Stimulated activated CD8-positive, alpha-beta memory T cell treated with anti-CD3 and anti-CD28 coated beads, Interleukin-4, amount 100 ng/mL, for 1 hour (primary cell): ENCODE measurements at places on chromosomes 7 and 10.

GRCh38 chr7:87875151-87876039 is 765 bp downstream of the SLC25A40 start:
- DNase-seq: no peak

DNA sequence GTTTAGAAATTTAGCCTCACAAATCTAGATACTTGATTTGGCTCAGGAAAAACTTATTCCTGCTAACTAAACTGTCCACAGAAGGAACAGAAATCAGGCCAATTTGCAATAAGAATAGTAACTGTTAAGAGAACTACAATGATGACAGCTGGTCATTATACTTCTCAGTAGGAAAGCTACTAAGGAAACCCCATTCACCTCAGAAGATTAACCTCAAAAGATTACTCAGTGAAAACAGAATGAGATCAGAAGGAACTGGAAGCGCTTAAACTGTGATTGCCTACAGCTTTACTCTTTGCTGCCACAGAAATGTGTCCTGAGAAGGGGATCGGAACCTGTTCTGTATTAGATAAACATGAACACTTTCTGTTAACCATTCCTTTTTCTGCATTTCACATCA is 24.3 kb upstream of the DNAJB12 start:
- no peak for DNase-seq

- no peak for DNase-seq
These were observed 164.4 kb upstream of the PPP2R2D start for GRCh38 chr10:131736321-131736980.

DNA sequence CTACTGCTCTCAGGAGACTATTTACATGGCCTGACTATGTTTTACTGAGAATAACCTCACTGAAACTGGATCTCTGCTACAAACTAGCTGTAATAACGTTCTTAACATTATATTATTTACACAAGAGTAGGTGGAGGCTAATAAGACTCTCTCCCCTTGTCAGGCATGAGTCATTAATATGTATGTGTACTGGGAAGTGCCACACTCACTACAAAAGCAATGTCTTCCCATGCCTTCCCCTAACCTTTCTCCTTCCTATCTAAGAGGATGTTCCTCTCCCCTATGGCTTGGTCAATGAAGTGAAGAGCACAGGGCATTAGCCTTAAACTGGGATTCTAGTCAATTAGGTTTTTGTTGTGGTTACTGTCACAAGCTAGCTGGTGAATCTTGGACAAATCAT is 147.9 kb downstream of the DGKB start:
- DNase-seq: no peak

DNA sequence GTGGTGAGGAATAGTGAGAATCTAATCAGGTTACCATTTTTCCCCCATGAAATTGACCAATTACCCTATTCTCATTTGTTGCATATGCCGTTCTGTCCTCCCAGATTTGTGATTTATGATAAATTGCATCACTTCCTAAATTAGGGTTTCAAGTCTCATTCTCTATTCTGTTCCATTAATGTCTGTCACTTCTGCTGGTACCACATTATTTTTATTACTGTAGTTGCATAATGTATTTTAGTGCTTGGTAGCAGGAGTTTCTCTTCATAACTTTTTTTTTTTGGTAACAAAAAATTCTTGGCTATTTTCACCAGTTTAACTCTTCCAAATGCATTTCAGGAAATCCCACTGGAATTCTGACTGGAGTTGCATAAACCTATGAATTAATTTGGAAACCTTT is 44.0 kb upstream of the FAM133B start:
- no peak for DNase-seq

GRCh38 chr10:133196221-133196915 is 33.6 kb upstream of the UTF1 start:
- no peak for DNase-seq

DNA sequence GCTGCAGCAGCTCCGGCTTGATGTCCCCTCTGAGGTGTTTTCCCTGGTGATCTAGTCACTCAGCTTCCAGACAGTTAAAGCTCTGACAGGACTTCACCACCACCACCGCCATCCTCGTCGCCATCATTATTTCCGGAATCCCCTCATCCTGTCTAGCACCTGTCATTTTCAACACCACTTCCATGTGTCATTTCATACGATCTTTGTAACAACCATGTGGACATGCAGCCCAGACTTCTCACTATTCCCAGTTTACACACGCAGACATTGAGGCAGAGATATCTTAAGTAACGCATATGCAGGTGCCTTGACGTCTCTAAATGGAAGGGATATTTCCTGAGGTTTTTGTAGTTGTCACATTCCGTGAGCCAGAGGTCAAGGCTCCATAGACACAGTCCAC is 530.6 kb upstream of the FOXK1 start:
- DNase-seq: no peak

DNA sequence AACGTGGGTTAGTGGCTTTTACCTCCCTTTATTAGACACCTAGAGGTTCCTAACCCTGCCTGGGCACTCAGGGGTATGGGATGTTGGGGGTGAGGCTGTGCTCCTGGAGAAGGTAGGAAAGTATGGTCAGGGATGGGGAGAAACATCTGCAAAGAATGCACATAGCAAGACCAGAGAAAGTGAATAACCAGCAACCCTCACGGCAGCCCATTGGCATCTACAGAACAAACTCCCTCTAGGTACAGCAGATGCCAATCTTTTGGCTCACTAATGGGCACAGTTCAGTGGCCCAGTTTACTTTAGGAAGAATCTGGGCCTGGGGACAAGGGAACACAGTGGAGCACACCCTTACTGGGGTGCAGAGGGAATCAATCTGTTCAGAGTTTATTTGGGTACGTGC is 143.9 kb downstream of the JAZF1 start:
- no peak for DNase-seq

GRCh38 chr7:38773430-38773829 is 135.6 kb downstream of the VPS41 start:
- no peak for DNase-seq

DNA sequence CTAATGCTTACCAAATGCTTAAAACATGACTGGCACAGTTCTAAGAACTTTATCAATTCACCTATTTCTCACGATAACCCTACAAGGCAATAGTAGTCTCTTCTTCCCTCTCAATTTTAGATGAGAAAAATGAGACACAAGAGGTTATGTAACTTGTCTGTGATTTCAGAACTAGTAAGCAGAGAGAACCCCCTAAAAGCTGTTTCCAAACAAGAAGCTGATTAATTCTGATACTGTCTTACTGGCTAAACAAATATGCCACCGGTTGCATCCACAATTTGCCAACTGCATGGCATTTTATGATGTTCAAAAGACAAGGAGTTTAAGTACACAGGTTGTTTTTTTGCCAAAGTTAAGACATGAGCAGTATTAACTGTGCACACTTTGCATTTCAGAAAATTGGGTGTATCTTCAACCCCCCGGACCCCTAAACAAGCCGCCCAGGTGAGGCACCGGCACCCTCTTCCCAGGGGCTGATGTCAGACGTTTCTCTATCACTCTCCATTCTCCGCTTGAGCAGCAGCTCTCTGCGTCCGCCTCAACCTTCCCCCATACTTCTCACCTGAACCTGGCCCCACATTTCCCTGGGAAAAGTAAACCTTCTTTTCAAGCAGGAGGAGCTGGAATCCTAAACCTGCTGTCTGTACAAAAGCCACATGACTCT is 21.7 kb downstream of the RSU1 start:
- DNase-seq: no peak

GRCh38 chr7:13731643-13732042 is 257.8 kb downstream of the ETV1 start:
- no peak for DNase-seq

GRCh38 chr7:78704504-78704903 is 749.0 kb downstream of the MAGI2 start:
- no peak for DNase-seq

- no peak for DNase-seq
These were observed 166.2 kb downstream of the AVL9 start for GRCh38 chr7:32661501-32661900.

DNA sequence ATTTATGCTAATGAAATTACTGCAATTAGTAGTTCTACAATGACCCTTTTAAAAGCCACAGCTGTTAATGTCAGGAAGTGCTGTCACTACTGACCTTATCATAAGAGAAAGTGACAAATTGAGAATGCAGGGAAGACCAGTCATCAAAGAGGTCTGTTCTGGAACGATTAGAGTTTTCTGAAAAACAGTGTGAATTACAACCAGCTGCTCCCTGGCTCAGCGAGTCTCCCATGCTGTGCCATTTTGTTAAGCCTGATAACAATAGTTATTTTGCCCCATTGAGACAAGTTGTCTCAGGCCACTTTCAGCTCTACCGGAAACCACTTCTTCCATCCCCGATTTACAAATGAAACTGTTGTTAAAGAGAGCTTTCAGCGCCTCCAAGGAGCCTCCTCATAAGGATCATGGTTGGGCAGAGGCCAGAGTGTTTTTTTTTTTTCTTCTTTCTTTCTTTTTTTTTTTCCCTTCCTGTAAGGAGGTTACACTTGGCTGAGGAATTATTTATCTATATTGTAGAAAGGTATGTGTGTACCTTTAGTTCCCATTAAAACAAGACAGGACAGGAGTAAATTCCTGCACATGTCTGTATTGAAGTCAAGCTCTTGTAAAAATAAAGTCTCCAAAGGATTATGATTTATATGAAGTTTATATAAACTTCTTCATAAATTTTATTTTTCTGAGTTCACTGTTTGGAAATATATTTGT is 173.6 kb downstream of the CDCA7L start:
- DNase-seq: no peak

DNA sequence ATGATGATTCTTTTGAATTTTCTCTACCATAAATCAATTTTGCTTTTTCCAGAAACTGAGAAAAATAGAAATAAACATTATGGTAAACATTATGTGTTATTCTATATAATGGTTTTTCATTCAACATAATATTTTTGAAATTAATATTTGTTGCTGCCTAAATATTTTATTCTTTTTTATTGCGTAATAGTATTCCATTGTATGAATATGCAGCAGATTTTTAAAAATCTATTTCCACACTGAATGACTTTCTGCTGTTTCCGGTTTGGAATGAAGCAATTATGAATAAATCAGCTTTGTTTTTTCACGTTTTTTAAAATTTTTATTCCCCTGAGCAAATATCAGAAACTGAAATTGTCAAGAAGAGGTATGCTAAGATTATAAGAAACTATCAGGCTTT is 335.2 kb upstream of the KCND2 start:
- no peak for DNase-seq

DNA sequence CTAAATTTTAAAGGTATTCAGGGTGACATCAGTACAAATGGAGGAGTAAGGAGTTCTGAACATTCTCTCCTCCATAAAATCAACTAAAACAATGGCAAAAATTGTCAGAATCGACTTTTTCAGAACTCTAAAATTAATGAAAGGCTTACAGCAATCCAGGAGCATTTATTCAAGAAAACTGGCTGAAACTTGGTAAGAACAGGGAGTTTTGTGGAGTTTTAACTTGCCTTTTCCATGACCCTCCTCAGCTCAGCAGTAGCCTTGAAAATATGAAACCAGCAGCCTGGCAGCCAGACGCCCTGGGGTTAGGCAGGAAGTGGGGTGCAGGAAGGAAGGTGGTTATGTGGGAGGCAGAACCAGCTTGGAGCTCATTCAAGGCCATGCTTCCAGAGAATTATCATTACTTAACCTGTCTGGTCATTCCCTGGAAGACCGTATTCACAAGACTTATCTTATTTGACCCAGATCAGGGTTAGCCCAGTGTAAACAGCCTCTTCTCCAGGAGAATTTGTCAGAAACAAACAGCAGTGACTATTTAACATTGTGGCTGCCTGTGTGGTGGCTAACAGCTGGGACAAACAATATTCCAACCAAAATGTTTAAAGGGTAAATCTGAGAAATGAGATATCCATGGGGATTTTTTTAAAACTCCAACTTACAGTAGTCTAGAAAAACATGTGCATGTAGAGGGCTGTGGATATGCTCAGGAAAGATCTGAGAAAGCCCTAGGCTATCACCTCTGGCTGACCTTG is 75.7 kb upstream of the MACROH2A2 start:
- DNase-seq: no peak

DNA sequence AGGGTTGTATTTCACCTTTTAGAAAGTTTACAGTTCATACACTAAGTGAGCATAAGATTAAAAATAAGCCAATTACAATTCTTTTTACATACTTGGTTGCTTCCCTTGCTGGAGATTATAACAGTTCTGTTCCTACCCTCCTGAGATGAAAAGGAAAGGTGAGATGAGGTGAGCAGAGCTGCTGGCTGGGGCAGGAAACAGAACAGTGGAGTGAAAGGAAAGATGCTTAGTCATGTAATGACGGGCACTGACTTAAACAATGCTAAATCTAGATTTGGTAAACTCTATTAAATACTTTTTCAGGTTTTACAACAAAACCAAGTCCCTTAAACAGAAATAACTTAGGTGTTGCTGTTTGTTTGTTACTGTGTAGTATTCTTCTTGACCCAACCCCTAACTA is 19.9 kb upstream of the ZEB1 start:
- no peak for DNase-seq

- DNase-seq: no peak
These were observed 11.5 kb upstream of the SGMS1 start for GRCh38 chr10:50635286-50635685.

GRCh38 chr7:17195576-17195975 is 102.9 kb upstream of the AHR start:
- DNase-seq: no peak
